Breast epithelium (tissue), 4 donors: ENCODE measurements at places on chromosomes 7 and 10. TPM values are rescaled to one million over a fixed set of nuclear protein-coding genes. Genes with fewer than 3 reads are reported as not detected.

DNA sequence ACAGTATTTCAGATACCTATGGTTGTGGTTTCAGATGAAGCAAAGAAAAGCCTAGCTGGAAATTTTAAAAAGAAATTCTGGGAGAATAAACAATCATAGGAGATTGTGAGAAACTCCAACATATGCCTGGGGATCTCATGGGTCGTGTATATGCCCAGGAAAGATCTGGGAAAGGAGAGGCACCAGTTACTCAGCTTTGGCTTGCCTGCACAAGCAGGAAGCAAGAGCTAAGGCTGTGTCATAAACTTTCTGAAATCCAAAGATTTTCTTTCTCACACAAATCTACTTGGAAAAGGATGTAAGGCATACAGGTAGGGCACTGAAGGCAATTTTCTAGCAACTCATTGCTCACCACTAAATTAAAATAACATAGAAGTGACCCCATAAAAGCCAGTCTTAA, 373.6 kb downstream of the CDC14C start:
- no peak for DNase-seq
- no peak overlapping the region for H3K27ac ChIP-seq
- no peaks in the 10 kb centered on the region for H3K36me3 ChIP-seq
- no peak overlapping the region for H3K4me3 ChIP-seq

GRCh38 chr7:48522692-48523091, 351.4 kb downstream of the ABCA13 start:
- H3K4me3 ChIP-seq: no peak overlapping the region
- no peak overlapping the region for H3K27ac ChIP-seq
- no peaks in the 10 kb centered on the region for H3K4me1 ChIP-seq
- H3K27me3 ChIP-seq: no peaks in the 10 kb centered on the region
- DNase-seq: no peak

DNA sequence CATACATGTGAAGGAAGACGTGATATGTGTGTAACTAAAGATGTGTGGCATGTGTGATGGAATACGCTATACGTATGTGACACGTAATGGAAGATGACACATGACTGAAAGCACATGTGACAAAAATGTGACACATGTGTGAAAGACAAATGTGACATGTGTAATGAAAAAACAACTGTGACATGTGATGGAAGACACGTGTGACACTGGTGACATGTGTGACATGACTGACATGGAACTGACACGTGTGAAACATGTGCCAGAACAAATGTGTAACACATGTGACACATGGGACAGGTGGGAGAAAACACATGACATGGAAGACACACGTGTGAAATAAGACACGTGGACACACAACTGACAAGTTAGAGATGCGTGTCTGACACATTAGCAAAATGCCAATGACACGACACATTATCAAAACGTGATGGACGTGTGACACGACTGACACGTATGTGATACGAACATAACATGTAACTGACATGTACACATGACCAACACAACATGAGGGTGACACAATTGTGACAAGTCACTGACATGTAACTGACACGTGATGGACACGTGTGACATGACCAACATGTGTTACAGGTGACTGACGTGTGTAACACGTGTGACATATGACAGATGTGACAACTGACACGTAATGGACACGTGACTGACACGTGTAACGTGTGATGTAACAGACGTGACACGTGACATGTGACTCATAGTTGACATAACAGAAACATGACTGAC, 24.4 kb downstream of the CRPPA start:
- no peak for DNase-seq
- H3K36me3 ChIP-seq: no peaks in the 10 kb centered on the region
- no peaks in the 10 kb centered on the region for H3K27me3 ChIP-seq
- H3K4me1 ChIP-seq: no peaks in the 10 kb centered on the region

TMEM236 gene
- total RNA-seq: 0.59 TPM

GRCh38 chr10:101897633-101898032, 54.0 kb upstream of the KCNIP2 start:
- DNase-seq: no peak
- no peaks in the 10 kb centered on the region for H3K4me1 ChIP-seq
- H3K4me3 ChIP-seq: no peak overlapping the region
- H3K27ac ChIP-seq: no peak overlapping the region
- no peaks in the 10 kb centered on the region for H3K27me3 ChIP-seq

GRCh38 chr10:70675496-70676161, 3.3 kb downstream of the ADAMTS14 start:
- H3K4me3 ChIP-seq: no peak overlapping the region
- H3K4me1 ChIP-seq: no peaks in the 10 kb centered on the region
- H3K27me3 ChIP-seq: peaks cover 6% of the 10 kb centered on the region
- H3K36me3 ChIP-seq: no peaks in the 10 kb centered on the region
- no peak for DNase-seq
- H3K27ac ChIP-seq: no peak overlapping the region

CALML3 gene
- total RNA-seq: 3.6 TPM

GRCh38 chr7:98727146-98727709, 110.1 kb downstream of the NPTX2 start:
- no peaks in the 10 kb centered on the region for H3K36me3 ChIP-seq
- H3K4me1 ChIP-seq: no peaks in the 10 kb centered on the region
- no peak overlapping the region for H3K4me3 ChIP-seq

DNA sequence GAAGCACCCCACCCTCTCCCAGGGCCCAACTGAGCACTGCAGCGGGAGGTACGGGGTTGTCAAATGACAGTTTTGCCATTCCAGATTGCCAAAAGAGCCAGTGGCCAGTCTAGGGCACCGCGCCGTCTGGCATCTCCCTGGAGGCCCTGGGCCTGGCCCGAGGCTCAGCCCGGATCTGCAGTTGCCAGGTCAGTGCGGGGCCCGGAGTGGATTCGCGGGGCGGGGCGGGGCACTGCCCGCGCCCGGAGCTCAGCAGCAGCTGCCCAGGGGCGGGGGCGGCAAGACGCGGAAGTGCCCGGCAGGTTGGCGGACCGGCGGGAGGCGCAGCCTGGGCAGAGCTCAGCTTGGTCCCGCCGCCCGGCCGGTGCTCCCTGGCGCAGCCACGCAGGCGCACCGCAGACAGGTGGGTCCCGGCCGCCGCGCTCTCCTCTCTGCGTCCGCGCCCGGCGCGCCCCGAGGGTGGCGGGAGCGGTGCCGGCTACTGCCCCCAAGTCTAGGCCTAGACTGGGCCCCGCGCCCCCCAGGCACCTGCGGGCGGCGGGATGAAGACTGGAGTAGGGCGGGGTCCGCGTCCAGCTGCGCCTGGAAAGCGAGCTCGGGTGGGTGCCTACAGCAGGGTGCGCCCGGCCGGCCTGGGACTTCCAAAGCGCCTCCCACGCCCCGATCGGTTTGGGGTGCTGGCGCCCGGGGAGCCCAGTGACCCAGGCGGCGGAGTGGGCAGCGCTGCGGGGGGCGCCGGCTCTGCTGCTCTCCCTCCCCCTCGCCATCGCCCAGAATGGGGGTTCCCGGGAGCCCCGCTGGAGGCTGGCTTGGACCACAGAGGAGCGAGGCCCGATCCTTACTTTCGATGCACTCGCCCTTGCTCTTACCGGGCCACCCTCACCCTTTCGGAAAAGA, at the start of gene IRF5:
Gene IRF5, plus strand, starts transcription at position 281 of the 897 bp plus-strand sequence. CDS start 4,155 bp downstream, outside the sequence.
- no peak within 1 kb of the TSS for H3K27ac ChIP-seq
- H3K4me3 ChIP-seq: peak within 1 kb of the TSS; percentile 75
- H3K36me3 ChIP-seq: no peaks in the 10 kb centered on the region
- no peak for DNase-seq

- no peak overlapping the region for H3K27ac ChIP-seq
- H3K36me3 ChIP-seq: no peaks in the 10 kb centered on the region
- DNase-seq: no peak
- H3K4me3 ChIP-seq: no peak overlapping the region
These were observed 15.8 kb downstream of the BBS9 start for GRCh38 chr7:33145156-33145555.

DNA sequence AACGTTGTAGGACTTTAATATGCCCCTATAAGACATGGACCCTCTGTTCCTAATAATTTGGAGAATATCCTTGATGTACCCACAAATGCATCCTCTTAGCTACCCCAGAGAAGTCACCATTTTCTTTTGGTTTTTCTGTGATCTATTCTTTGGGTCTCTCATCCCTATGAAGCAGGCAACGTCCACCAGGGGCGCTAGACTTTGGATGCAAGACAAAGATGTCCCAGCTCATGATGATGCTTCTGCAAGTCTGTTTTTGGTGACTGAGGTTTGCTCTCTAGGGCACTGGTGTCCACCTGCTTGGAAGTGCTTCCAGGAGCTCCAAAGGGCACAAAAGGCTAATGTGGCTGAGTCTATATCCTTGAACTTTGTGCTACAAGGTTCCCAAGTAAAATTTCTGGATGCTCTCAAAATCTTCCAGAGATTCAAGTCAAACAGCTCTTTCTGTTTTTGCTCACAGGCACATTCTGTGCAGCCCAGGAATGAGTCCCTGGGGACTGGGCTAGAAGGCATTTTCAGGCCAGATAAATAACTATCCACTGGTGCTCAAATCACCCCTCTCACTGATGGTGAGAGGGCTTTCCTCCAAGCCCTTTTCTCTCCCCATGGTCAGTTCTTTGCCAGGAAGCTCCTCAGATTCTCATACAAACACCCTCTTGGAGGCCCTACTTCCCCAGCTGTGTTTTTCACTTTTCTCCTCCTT, 166.4 kb downstream of the C7orf25 start:
- no peaks in the 10 kb centered on the region for H3K27me3 ChIP-seq
- no peaks in the 10 kb centered on the region for H3K4me1 ChIP-seq
- no peak overlapping the region for H3K27ac ChIP-seq
- H3K4me3 ChIP-seq: no peak overlapping the region

- no peak overlapping the region for H3K4me3 ChIP-seq
- DNase-seq: no peak
- no peaks in the 10 kb centered on the region for H3K36me3 ChIP-seq
- H3K4me1 ChIP-seq: no peaks in the 10 kb centered on the region
- no peak overlapping the region for H3K27ac ChIP-seq
- H3K27me3 ChIP-seq: no peaks in the 10 kb centered on the region
These were observed 19.3 kb upstream of the ERCC6 start for GRCh38 chr10:49558190-49558589.

PAPOLB gene
- total RNA-seq: 0.33 TPM

DNA sequence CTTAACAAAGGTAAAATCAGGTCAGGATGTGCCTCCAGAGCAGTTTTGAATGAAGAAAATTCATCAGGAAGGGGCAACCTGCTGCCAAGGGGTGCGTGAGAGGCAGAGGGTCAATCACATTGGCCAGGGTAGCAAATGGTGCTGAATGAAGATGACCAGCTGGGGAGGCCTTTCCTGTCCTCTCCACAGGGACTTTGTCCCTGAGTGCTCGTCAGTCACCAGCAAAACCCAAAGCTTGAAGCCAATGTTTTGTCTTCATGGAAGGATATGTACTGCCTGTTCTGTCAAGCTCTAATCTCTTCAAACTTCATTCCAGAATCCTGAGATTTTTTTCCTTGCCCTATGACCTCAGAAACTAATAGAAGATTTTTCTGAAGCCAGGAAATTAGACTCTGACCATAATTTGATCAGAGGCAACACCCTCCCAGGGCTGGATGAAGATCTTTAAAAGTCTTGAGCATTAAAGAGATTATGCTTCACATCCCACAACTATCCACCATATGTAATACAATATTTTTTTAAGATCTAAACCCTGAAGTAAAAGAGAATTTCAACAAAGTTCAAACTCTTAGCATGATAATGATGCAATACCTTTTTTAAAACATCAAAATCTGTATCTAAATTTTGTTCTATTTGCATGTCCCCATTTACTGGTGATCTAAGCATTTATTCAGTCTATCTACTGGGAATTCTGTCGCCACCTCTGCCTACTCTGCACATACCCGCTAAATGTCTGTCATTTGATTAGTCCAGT, 243.0 kb downstream of the SNX13 start:
- H3K4me3 ChIP-seq: no peak overlapping the region
- DNase-seq: no peak
- no peaks in the 10 kb centered on the region for H3K4me1 ChIP-seq
- H3K27me3 ChIP-seq: no peaks in the 10 kb centered on the region
- no peaks in the 10 kb centered on the region for H3K36me3 ChIP-seq

TAC1 gene
- total RNA-seq: 2.8 TPM

- H3K4me3 ChIP-seq: no peak overlapping the region
- no peak overlapping the region for H3K27ac ChIP-seq
- H3K4me1 ChIP-seq: no peaks in the 10 kb centered on the region
- H3K27me3 ChIP-seq: no peaks in the 10 kb centered on the region
- H3K36me3 ChIP-seq: no peaks in the 10 kb centered on the region
These were observed 11.9 kb upstream of the DMTF1 start for GRCh38 chr7:87140271-87140748.

- H3K27me3 ChIP-seq: no peaks in the 10 kb centered on the region
- DNase-seq: no peak
- H3K27ac ChIP-seq: no peak overlapping the region
- peaks cover 9% of the 10 kb centered on the region for H3K4me1 ChIP-seq
These were observed 15.5 kb downstream of the LZTS2 start for GRCh38 chr10:101014966-101015581.

GRCh38 chr7:116354546-116355423, 144.4 kb downstream of the TES start:
- no peaks in the 10 kb centered on the region for H3K27me3 ChIP-seq
- no peak for DNase-seq
- H3K36me3 ChIP-seq: no peaks in the 10 kb centered on the region
- H3K4me1 ChIP-seq: peaks cover 17% of the 10 kb centered on the region

GRCh38 chr10:16259726-16260125, 177.1 kb upstream of the PTER start:
- H3K4me1 ChIP-seq: no peaks in the 10 kb centered on the region
- H3K27me3 ChIP-seq: no peaks in the 10 kb centered on the region
- no peaks in the 10 kb centered on the region for H3K36me3 ChIP-seq
- DNase-seq: no peak
- H3K4me3 ChIP-seq: no peak overlapping the region
- no peak overlapping the region for H3K27ac ChIP-seq

ARHGAP22 gene
- 8.2 TPM for total RNA-seq

DNA sequence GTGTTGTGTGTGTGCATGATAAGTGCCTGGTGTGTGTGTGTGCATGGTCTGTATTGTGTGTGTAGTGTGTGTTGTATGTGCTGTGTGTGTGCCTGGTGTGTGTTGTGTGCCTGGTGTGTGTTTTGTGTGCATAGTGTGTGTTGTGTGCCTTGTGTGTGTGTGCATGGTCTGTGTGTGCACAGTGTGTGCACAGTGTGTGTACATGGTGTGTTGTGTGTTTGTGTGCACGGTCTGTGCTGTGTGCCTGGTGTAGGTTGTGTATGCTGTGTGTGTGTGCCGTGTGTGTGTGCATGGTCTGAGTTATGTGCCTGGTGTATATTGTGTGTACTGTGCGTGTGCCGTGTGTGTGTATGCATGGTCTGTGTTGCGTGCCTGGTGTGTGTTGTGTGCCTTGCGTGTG, 403.0 kb upstream of the RNF32 start:
- H3K4me1 ChIP-seq: no peaks in the 10 kb centered on the region
- DNase-seq: no peak
- no peaks in the 10 kb centered on the region for H3K27me3 ChIP-seq
- H3K4me3 ChIP-seq: no peak overlapping the region
- H3K27ac ChIP-seq: no peak overlapping the region
- H3K36me3 ChIP-seq: no peaks in the 10 kb centered on the region
